HT-29 (cell line): ENCODE measurements at places on chromosomes 16 and 17.

DNA sequence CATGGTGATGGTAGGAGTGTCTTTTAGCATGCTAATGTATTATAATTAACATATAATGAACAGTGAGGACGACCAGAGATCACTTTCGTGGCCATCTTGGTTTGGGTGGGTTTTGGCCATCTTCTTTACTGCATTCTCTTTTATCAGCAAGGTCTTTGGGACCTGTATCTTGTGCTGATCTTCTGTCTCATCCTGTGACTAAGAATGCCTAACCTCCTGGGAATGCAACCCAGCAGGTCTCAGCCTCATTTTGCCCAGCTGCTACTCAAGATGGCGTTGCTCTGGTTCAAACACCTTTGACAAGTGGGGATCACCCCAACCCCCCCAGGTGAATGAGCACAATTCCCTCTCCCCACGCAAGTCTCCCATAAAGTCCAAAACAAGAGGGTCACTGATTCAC, 49.3 kb upstream of the ETV4 start:
- DNase-seq: no peak

DNA sequence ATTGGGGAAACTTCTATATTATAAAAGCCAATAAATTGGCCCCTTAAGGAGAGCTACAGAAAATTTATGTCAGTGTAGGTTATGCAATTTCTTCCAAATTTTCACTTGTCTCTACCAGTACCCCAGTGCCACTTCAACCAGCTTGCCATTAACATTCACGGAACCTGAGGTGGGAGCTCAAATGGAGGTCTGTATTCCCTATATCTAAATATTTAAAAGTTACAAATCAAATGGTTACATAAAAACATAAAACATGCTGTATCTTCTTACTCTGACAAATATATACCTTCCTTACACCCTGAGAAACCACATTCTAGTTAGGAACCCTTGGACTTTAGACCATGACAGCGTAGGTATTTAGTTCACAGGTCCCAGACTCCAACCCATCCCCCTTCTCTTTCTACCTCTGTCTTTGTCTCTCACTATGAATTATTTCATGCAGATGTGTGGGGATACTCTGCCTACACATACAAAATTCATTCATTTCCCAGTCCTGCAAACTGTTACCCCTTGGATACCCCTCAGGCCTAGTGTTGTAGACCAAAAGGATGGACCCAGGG, 127.8 kb upstream of the PMFBP1 start:
- DNase-seq: peak; percentile 22

DNA sequence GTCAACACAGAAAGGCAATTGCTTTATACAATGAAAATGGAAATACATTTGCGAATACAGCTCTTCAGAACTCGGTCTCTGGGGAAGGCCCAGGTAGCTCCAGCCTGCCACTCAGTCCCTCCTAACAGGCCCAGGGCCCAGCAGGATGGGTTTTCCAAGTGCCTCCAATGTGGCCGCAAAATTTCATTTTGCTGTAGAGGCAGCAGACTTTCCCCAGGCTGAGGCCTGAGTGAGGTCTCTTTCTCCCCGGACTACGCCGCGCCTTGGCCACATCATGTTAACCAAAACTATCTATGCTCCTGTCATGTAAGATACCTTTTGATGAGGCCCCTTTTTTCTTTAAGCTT, 606.0 kb upstream of the SALL1 start:
- DNase-seq: no peak

DNA sequence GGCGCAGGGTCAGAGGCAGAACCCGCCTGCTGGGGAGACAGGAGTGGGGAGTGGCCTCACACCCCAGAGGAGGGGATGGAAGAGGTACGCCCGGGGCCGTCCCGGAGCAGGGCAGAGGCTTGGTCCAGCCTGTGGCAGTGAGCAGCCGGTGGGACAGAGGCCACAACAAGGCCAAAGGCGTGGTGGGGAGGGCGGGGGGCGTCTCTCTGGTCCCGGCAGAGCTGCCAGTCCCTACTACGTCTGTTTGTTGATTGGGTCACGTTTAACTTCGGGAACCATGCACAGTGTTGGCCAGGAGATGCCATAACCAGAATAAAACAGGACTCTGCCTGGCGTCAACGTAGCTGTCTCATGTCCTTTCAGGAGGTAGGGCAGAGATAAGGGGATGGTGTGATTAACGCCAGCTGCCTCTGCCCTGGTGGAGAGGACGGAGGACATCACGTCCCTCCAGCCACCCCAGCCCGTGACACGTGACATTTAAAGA, 192.8 kb downstream of the BANP start:
- no peak for DNase-seq

DNA sequence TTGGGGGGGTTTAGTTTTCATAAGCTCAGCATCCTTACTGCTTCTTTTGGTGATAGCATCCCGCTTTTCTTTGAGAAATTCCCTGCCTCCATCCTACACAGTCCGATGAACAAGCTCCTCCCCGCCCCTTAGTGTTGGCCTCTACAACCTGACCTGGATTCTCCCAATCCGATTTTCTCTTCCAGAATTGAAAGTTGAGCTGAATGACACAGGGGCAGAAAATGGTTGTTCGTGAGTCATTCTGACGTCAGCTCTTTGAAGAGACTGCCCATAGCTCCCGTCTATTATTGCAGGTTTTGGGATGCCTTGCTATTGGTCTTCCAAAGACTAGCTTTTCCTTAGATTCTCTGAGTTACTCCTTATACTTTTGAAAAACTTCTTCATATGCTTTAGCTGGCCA, 279.7 kb downstream of the SLC39A11 start:
- DNase-seq: no peak

GRCh38 chr16:23826528-23827045, 9.2 kb upstream of the PRKCB start:
- no peak for DNase-seq

- no peak for DNase-seq
Measured at GRCh38 chr16:68379472-68380347, 68.6 kb downstream of the SMPD3 start.

GRCh38 chr16:67936880-67937605, 393 bp upstream of the PSMB10 start:
- DNase-seq: peak; percentile 72

DNA sequence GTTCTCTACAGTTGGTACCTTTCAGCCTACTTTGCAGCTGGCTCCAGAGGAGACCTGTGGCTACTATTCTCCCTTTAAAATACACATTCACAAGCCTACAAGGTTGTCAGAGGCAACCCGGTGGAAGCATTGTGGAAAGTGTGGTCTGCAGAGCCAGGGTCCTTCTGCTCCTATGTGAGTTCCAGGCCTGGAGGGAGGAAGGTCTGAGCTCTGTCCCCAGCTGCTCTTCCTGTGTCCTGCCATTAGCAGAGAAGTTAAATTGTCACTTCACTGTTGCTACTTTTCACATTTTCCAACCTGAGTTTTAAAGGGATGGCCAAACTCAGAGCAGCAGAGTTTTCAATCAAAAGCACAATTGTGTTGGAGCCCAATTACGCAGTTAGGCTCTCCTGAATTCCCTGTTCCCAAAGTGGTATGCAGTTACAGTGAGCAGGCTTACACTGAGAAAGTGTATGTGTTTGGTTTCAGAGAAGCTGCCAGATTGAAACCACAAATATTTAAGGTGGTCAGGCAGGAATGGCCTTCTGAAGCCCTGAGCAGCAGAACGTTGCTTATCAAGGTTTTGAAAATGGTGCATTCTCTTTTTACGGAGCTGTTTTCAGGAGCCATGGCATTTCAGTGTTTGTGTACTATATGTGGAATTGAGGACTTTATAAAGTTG, 25.0 kb downstream of the MAP3K3 start:
- peak; percentile 33 for DNase-seq

DNA sequence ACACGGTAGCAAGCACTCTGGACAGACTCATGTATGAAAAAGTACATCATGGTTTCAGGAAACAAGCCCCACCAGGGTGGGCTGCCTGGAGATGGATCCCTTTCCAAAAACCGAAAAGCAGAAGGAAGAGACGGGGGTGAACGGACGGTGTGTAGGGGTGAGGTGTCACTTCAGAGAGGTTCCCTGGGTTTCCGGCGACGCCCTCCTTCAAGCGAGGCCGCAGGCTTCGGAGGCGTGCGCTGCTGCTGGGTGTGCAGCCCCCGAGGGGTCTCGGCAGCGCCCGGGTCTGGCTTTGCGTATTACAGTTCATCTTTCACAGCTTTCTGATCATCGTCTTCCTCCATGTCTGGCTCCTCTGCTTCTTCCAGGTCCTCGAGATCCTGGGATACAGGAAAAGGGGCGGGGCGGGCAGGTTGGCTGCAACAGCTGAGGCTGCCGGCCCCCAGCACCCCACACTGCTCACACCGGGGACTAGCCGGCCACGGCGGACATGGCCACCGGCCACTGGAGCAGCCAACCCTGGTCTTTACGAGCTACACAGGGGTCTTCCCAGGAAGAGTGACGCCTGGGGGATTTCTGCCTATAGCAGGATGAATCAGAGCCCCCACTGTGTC, 9.0 kb upstream of the PPP1R27 start:
- no peak for DNase-seq

- DNase-seq: no peak
Measured at GRCh38 chr16:53792161-53792951, 88.4 kb downstream of the FTO start.

GRCh38 chr17:3693829-3694231, 2.1 kb downstream of the P2RX5 start:
- no peak for DNase-seq

GRCh38 chr16:78353640-78354275, 254.3 kb downstream of the WWOX start:
- peak; percentile 76 for DNase-seq

- no peak for DNase-seq
Measured at GRCh38 chr16:8943001-8943763, 20.5 kb downstream of the USP7 start.

GRCh38 chr16:77585379-77586251, 136.7 kb upstream of the NUDT7 start:
- DNase-seq: no peak

DNA sequence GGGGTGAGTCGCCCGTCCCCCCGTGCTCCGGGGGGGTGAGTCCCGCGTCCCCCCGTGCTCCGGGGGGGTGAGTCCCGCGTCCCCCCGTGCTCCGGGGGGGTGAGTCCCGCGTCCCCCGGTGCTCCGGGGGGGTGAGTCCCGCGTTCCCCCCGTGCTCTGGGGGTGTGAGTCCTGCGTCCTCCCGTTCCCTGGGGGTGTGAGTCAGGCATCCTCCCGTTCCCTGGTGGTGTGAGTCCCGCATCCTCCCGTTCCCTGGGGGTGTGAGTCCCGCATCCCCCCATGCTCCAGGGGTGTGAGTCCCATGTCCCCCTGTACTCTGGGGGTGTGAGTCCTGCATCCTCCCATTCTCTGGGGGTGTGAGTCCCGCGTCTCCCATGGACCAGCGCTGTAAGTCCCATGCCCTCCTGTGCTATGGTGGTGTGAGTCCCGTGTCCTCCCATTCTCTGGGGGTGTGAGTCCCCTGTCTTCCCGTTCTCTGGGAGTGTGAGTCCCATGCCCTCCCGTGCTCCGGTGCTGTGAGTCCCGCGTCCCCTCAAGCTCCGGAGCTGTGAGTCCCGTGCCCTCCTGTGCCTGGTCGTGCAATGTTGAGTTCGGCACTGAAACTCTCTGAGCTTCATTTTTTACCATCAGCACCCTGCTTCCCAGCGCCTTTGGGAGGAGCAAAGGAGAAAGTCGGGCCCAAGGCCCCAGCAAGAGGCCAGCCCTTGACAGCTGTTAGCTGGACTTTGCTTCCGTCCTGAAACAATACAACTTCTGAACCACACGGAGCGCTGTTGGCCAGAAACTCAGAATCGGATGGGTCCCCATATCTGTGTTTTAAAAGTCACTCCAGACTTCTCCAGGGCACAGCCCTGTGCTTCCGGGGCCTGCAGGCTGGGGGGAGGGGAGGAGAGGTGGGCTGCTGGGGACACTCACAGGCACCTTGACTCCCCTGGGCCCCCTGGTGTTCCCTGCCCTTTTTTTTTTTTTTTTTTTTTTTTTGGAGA, 11.5 kb upstream of the ZC3H18 start:
- peak; percentile 85 for DNase-seq

GRCh38 chr16:48004141-48004695, 151.6 kb downstream of the ABCC12 start:
- DNase-seq: no peak

GRCh38 chr17:42072323-42073187, 22.2 kb upstream of the C17orf113 start:
- DNase-seq: no peak

GRCh38 chr17:49076573-49077384, 55.8 kb upstream of the B4GALNT2 start:
- no peak for DNase-seq

DNA sequence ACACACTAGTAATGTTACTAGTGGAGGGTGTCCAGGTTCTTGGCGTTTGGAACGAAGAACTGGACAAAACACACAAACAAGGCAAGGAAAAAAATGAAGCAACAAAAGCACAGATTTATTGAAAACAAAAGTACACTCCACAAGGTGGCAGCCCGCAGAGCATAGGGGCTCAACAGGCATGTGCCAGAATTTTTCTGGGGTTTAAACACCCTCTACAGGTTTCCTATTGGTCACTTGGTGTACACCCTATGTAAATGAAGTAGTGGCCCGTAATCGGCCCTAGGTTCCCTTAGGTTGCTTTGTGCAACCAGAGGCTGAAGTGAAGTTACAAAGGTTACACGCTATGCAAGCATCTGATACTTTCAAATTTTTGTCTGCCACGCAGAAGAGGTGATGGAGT, 8.1 kb downstream of the OR2C1 start:
- DNase-seq: peak; percentile 58

DNA sequence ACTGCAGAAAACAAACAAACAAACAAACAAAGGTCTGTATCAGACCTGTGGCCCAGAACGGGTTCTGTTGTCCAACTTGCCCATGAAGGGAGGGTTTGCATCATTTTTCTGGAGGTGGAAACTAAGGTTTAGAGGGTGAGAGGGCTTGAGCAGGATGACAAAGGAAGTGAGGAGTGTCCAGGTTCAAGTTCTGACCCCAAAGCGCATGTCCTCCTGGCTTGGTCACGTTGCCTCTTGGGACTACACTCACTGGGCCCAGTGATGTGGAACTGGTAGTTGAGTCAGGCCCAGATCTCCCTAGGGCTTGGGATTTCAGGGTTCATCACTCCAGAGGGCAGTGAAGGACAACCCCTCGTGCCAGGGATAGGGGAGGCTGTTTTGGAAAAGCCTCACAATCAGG, 1.8 kb downstream of the SREBF1 start:
- DNase-seq: no peak

DNA sequence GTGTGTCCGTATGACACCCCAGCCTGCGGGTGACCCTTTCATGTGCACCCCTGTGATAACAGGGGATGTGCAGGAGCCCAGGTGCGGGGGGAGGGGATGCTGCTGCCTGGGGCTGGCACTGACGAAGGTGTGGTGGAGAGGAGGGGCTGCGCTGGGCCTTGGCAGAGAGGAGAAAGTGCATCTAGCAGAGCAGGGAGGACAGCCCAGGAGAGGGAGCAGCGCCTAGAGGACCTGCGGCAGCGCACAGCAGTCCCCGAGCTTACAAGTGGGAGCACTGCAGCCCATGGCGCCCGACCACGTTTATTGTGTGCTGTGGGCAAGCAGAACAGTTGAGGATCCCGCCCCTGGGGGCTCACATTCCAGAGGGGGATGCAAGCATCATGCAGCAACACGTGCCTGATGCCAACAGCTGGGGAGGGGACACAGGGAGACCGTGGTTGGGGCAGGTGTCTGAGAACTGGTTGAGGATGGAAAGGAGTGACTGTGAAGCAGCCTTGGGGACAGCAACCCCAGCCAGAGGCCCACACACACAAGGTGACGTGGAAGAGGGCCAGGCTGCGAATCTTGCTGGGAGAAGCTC, 10.9 kb upstream of the SLC7A5 start:
- DNase-seq: no peak
